Lower leg skin (tissue), 4 donors: ENCODE measurements at places on chromosomes 4 and X. TPM values are rescaled to one million over a fixed set of nuclear protein-coding genes. Genes with fewer than 3 reads are reported as not detected.
A peak's percentile ranks its signal among the peaks of the same experiment; 100 is the strongest.

- no peak for DNase-seq
Observed at GRCh38 chr4:25563071-25563564, 92.5 kb upstream of the SLC34A2 start.

DNA sequence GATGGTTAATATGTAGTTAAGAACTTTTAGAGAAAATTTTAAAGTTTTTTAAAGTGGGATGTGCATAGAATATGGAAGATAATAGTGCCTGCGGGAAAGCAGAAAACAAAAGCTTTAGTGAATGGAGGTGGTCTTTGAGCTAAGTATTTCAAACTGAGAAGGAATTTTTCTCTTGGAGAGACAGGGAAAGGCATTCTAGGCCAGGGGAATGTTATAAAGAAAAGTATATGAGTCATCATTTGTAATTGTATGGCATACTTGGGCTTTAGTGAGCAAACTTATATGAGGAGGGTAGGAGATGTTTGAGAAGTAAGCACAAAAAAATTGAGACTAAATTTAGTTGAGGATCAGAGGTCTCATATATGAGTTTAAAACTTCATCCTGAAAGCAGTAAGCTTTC lies 467.0 kb downstream of the PPARGC1A start:
- no peak for DNase-seq

Gene SSX4
- total RNA-seq, result not detected

Gene COL25A1
- 2.4 TPM for total RNA-seq

Gene CLGN
- 0.08 TPM for total RNA-seq

DNA sequence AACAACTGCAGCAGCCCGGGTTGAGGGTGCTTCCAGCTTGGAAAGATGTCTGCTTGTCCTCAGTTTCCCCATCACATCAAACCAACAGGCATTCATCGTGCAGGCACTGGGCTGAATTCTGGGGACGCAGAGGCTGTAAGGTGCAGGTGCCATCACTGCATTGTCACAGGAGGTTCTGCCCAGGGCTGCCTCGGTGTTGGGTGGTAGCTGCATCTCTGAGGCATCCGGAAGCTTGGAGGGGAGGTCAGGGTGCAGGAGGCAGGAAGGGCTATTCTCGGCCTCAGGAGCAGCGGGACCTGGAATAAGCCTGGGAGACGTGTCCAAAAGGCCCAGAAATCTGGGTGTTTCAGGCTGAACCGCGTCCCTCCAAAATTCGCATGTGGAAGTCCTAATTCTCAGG lies 134.6 kb downstream of the HMX1 start:
- DNase-seq, result no peak

GRCh38 chr4:41346306-41347061 lies 89.8 kb downstream of the UCHL1 start:
- DNase-seq, result no peak

DNA sequence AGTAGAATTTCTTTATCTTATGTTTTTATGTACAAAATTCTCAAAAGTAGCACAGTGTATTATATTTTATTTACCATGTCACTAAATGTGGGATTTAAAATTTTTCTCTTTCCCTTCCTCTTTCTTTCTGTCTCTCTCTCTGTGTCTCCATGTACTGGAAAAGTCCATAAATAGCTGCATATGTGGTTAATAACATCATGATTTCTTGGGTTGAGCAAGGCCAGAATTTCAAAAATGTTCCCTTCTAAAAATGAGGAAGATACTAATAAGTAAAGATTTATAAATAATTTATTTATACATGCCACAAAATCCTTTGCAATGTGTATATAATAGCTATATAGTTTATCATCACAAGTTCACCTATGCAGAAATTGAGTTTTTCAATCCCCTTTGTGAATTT lies 29.1 kb upstream of the DKK2 start:
- no peak for DNase-seq

Gene CT45A3
- not detected for total RNA-seq

GRCh38 chrX:135520553-135521404 lies at the start of gene INTS6L:
TSS of gene INTS6L (plus strand) at chrX:135520660. CDS start at chrX:135520993, 333 bp downstream.
- peak; percentile 90 for DNase-seq

DNA sequence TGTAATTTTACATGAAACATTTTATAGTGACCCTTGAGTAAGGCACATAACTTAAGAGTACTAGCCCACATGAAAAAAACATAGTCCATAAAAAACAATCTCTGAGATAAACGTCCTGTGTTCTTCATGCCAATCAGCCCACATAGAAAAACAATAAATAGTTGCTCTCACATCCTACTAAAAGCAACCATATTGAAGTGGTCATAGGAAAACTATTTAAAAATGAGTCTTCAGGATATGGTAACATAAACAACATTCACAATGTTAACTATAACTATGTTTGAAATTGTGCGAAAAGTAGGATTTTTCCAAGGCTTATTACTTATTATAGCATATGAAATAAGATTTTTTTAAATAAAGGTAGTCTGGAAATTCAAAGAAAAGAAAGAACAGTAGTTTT lies 77.1 kb upstream of the EPHA5 start:
- no peak for DNase-seq

Gene TRAM1L1
- 1.3 TPM for total RNA-seq

Gene DLG3
- 33.3 TPM for total RNA-seq

- DNase-seq, result no peak
Observed at GRCh38 chrX:31199840-31200114, 127.9 kb upstream of the FTHL17 start.

Gene HPSE
- 9.8 TPM for total RNA-seq

DNA sequence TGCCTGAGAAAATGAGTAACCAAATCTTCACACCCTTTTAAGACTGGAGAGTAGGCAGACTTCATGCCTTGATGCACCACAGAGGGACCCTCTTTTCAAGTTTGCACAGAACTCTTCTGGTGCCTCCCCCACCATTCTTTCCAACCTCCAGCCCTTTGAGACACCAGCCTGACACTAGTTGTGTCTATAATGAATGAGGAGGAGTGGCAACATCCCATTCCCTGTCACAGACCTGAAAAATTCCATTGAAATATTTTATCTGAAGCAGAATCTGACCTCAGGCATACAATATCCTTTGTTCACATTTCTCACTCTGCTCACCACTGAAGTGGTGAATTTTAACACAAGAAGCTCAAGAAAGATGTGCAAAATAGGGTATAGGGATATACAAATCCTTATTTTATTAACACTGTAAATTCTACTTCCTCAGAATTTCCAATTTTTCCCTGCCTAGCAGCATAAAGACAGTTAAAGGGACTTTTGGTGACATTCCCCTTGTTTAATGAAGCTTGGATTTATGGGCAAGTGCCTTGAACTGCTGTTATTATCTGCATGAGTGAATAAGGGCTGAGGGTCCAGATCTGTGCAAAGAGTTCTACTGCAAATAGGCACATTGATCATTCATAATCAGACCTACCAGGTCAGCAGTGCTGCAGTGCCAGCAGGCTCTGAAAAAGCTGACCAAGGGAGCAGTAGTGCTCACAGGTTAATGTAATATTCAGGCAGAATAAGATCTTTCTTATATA lies 149.9 kb upstream of the PAQR3 start:
- no peak for DNase-seq

GRCh38 chrX:39577985-39578869 lies 519.5 kb downstream of the BCOR start:
- no peak for DNase-seq

Gene DCAF8L2
- total RNA-seq, result not detected

DNA sequence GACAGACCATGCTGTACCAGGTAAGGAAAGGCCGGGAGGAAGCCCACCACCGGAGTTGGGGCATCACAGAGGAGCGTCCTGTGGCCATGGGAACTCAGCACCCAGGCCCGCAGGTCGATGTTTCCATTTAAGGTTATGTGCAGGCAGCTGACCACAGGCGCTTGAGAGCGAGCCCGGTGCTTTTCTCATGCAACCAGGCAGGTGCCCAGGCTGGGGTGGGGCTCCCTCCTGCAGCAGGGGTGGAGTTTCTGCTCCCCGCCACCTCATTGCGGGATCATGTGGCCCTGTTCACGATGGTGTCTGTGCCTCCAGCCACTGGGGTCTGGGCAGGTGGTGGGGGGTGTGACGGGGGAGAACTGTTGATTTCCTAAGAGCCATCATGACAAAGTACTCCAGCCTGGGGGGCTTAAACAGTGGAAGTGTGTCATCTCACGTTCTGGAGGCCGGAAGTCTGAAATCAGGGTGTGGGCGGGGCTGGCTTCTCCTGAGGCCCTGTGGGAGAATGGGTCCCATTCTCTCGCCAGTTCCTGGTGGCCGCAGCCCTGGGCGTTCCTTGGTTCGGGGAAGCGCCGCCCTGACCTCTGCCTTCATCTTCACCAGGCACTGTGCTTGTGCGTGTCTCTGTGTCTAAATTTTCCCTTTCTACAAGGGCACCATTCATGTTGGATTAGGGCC lies 60.9 kb downstream of the CPZ start:
- peak; percentile 76 for DNase-seq

Gene PSAPL1
- 570 TPM for total RNA-seq

Gene GC
- not detected for total RNA-seq

Gene HTT
- total RNA-seq, result 28.9 TPM

GRCh38 chr4:73608689-73609594 lies 11.3 kb downstream of the RASSF6 start:
- no peak for DNase-seq

DNA sequence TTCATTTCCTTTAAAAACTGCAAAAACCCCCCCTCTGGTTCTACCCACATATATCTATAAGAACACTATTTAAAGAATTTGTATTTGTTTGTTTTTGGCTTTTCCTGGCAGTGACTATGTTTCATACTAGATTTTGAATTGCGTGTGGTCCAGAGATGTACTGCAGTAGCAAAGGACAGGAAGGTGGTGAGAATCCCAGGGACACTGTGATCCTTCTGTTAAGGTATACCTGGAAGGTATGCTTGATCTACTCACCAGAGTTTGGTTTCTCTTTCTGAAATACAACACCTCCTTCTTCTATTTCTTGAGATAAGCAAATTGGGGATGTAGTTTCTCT lies 129.6 kb upstream of the RASGEF1B start:
- DNase-seq, result no peak

GRCh38 chr4:156113138-156113765 lies 159.6 kb upstream of the CTSO start:
- DNase-seq, result no peak

DNA sequence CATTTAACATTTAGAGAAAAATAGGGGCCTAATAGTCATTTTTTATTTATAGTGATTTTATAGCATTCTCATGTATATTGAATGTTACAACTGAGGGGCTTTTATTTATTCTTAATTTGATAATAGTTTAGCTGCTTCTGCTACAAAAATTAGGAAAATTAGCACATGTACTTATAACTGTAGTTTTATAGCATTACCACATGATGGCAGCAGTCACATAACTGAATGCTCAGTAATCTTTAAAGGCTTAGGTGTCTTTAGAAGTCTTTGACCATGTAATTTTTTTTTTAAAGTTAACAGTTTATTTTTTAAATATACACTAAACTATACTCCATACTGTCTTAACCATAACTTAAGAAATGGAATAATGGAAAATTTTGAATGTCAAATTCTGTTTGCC lies 136.6 kb downstream of the STAG2 start:
- DNase-seq, result no peak

DNA sequence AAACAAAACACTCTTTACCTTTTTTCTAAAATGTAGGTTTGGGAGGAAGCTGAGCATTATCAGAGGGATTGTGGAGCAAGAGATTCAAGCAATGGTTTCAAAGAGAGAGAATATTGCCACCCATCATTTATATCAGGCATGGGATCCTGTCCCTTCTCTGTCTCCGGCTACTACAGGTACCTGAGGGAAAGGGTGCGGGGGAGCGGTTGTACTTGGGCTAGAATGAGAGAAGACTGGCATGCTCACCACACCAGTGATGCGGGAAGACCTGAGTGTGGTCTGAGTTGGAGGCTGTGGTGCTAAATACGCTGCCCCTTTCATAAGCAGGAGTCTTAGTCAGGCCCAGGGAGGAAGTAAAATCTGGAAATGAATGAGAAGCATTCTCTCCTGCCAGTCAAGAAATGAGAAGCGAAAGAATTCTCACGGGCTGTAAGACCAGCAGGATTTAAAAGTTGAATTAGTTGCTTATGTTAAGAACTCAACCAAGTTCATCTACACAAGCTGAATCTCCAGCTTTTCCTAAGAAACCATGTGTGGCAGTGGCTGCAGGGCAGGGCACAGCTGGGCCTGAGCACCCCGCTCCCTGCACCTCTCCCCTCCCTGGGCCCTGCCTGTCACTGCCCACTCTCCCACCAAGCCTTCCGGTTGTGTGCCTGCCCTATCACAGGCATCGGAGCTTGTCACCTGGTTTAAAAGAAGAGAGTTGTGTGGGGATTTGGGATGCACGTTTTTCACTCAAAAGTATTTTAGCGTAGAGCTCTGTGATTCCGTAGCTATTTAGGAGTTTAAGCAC lies 24.8 kb upstream of the MSANTD1 start:
- no peak for DNase-seq

DNA sequence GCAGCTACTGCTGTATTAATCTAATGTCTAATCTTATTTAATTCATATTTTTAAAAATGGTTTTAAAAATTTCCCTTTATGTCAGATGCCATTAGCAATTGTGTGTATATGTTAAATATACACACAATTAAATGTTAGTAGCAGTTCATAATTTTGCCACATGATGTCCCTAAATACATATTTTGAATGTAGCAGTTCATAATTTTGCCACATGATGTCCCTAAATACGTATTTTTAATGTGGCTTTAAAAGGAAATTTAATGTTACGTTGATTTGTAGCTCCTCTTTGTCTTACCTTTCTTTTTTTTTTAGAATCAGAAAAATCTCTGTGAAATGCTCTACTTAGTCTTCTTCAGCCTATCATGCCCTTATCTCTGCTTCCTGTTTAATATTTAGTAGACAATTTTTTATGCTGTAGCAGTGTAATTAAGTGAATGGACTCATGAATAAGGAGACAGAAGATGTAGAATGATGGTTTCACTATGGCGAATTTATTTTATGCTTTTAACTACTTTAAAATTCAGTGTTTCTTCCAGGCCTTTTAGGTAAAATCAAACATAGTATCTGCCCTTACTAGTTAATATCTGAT lies 26.1 kb downstream of the RBM46 start:
- DNase-seq, result no peak

Gene ASB11
- total RNA-seq, result 1.7 TPM

DNA sequence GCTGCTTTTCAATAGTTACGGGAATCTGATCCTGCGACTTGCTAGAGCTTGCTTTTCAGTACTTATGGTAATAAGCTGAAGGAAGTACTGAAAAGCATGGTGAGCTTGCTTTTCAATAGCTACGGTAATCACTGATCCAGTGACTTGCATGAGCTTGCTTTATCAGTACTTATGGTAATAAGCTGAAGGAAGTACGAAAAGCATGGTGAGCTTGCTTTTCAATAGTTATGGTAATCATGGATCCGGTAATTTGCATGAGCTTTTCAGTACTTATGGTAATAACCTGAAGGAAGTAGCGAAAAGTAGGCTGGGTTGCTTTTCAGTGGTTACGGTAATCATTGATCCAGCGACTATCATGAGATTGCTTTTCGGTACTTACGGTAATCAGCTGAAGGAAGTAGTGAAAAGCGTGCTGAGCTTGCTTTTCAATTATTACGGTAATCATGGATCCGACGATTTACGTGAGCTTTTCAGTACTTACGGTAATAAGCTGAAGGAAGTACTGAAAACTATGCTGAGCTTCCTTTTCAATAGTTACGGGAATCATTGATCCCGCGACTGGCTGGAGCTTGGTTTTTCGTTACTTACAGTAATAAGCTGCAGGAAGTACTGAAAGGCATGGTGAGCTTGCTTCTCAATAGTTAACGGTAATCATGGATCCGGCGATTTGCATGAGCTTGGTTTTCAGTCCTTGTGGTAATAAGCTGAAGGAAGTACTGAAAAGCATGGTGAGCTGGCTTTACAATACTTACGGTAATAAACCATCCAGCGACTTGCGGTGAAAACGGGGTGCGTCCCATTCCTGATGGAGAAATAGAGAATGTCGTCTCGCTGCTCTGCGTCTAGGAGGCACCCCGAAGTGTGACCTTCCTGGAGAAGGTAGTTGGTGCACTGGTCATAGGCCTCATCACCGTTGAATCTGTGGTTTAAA lies 6.5 kb downstream of the CRLF2 start:
- no peak for DNase-seq
